DMS53 (cell line): ENCODE measurements at places on chromosomes 13 and 19.

DNA sequence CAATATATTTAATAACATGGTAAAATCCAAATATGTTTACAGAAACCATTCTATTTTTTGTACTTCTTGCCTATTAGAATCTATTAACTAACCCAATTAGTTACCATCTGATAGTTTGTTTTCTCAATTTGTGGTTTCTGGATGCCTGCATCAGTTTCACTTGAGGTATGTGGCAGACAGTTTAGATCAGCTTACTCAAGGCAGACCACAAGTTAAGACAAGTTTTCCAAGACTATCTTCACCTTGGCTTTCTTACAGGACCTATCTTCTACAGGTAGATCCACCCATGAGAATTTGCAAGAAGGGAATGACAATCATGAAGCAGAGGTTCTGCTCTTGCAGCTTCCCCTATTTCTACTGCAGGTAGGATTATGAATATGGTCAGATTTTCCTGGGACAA is 458.6 kb downstream of the DACH1 start:
- DNase-seq: no peak

DNA sequence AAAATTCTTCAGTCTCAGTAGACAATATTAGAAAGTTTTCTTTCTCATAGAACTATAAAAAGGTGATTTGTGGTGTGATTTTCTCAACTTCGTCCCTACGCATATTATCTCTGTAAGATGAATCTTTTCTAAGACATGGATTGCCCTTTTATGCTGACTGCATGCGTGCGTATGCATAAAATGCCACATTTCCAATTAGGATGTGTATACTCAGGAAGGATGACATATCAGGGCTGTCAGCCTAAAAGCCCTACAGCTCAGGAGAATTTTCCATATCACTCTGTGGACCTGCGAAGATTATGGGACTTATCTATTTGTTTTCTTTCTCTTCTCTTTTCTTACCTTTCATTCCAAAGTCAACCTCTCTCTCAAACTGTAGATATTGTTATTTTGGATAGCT is 166.5 kb upstream of the GPC6 start:
- no peak for DNase-seq

GRCh38 chr13:36160297-36160696 is 29.1 kb upstream of the DCLK1 start:
- DNase-seq: no peak

- no peak for DNase-seq
Measured at GRCh38 chr13:48808683-48809082, 155.0 kb downstream of the CYSLTR2 start.

DNA sequence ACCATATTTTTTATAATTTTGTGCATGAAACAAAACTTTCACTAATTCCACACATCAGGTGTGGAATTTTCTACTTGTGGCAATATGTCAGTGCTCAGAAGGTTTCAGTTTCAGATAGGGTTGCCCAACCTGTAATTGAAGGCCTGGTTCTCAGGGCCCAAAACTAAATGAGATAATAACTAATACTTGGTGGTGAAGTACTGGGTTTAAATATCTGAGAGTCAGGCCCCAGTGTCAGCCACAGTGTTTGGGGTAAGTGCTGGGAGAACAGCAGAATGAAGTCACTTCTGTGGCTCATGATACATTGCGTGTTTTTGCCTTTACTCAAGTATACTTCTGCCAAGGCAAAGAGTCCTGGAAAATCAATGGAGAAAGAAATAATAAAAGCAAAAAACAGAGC is 5.6 kb downstream of the SAFB start:
- no peak for DNase-seq

- peak; percentile 98 for DNase-seq
Measured at GRCh38 chr13:30408319-30409101, 13.8 kb upstream of the UBE2L5 start.

DNA sequence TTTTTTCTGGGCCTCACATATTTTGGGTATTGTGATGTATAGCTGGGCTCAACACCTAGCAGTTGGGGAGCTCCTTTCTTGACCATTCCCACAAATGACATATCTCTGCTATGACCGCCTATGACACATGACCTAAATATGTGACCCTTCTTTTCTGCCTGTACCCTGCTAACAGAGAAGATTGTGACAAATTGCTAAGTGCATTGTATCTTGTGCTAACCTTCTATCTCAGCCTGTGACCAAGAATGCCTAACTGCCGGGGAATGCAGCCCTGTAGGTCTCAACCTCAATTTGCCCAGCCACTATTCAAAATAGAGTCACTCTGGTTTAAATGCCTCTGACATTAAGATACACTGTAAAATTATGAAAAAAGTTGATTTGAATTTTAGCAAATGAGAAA is 6.8 kb upstream of the ZNF429 start:
- DNase-seq: no peak

DNA sequence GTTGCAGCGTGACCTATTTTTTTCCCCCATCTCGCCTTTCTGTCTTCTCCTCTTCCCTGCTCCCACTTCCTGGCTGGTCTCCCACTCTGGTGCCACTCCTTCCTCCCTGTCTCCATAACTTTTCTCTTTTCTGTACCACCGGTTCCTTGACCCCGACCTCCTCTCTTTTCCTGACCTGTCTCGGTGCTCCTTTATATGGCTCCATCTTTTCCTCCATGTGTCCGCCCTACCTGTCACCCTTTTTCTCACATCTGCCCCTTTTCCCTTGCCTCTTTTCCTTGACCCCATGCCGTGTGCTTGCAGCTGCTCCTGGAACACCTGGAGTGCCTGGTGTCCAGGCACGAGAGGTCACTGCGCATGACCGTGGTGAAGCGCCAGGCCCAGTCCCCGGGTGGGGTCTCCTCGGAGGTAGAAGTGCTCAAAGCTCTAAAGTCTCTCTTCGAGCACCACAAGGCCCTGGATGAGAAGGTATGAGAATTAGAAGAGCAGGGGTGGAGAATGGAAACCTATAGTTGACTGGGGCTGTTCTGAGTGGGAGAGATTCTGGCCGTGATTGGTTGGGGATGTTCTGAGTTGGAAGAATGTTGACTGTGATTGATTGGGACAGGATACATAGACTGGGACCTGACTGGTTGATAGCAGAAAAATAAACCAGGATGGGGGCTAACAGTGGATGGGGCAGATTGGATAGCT is 9.3 kb downstream of the PPFIA3 start:
- no peak for DNase-seq

- no peak for DNase-seq
Measured at GRCh38 chr19:5073153-5073844, 104.4 kb downstream of the KDM4B start.
